ENCODE measurements at places on chromosomes 7 and 10. TPM values are rescaled to one million over a fixed set of nuclear protein-coding genes. Genes with fewer than 3 reads are reported as not detected.

Gene BAG3
- total RNA-seq, result 24.5 TPM

Gene UROS
- total RNA-seq, result 32.6 TPM

Gene SAMD8
- total RNA-seq, result 24.6 TPM

Gene AGBL3
- 2.9 TPM for total RNA-seq

Gene TAF6
- total RNA-seq, result 54.1 TPM

Gene TMEM140
- 8.9 TPM for total RNA-seq

Gene SLC16A9
- total RNA-seq, result 15.4 TPM

Gene SMKR1
- total RNA-seq, result 0.53 TPM

Gene ACHE
- total RNA-seq, result 25.6 TPM

Gene DLX6
- not detected for total RNA-seq

Gene OR2A42
- total RNA-seq, result 0.06 TPM

Gene IL6
- 0.64 TPM for total RNA-seq

Gene VWA2
- 3.0 TPM for total RNA-seq

Gene LIPJ
- total RNA-seq, result 0.23 TPM

Gene TSPAN12
- 146 TPM for total RNA-seq

Gene AASS
- total RNA-seq, result 62.9 TPM

Gene SORCS3
- 3.4 TPM for total RNA-seq

Gene SFTPD
- total RNA-seq, result 0.53 TPM

Gene TMEM270
- total RNA-seq, result not detected

Gene C1QL3
- total RNA-seq, result 0.12 TPM

Measured in metanephros (tissue), 2 donors.